HEK293T (cell line): ENCODE measurements at places on chromosomes 1 and 21.

DNA sequence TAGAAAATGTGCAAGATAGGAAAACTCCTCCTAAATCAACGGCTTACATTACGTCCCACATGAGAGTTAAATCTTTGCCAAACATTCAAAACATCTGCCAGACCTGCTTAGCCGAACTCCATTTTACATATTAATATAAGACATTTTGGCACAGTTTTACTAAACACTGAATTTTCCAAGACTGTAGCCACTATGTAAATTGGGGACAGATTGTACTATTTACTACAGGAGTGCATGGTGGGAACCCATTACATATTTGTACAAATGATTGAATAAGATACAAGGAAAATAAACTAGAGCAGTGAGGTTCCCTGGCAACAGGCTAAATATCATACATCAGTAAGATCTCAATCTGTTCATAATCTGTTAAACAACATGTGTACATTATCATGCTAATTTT, 1234.4 kb downstream of the KCNT2 start:
- no peak for DNase-seq

DNA sequence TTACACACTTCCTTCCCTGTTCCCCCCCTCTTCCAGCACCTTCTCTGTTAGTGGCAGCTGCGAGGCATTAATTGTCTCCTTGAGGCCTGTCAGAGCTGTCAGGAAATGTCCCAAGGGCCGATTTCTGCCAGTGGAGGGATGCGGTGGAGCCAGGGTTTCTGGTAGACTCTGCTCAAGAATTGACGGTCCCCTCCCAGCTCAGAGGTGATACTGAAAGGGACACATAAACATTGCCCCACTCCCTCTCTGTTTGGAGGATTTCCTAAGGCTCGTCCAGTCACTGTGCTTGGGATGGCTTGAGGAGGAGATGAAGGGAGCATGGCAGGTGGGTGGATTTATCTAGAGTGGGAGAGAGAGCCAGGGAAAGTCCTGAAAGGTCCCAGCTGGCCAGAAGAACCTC, 61.4 kb upstream of the CD34 start:
- no peak for DNase-seq

GRCh38 chr1:246008363-246008831, 498.7 kb downstream of the SMYD3 start:
- DNase-seq = no peak

DNA sequence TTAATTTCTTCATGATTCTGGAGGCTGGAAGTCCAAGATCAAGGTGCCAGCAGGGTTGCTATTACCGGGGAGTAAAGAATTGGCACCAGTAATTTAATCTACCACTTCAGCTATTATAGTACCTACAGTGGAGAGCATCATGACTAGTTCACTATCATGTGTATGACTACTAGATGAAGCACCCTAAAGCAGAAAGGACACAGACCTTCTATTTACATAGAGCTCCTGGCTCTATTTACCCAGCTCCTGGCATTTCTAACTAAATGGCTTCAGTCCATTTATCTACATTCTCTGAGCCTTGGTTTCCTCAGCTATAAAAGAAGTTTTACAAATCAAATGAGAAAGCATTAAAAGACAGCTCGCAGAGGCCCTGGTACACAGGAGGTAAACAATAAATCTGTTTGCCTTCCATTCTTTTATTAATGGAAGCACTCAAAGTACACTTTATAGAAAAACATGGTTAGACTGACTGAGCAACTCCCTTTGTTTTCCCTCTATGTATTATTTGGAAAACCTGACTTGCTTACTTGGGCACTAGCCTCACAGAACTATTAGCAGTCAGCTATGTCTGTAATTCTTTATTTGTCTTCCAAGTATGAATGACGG, 203.0 kb downstream of the SLC35F3 start:
- DNase-seq = no peak

GRCh38 chr1:8858112-8858668, 20.3 kb downstream of the ENO1 start:
- no peak for DNase-seq

GRCh38 chr1:37028981-37029617, 5.2 kb downstream of the GRIK3 start:
- no peak for DNase-seq
